ENCODE measurements at places on chromosomes 16 and 17.
A peak's percentile ranks its signal among the peaks of the same experiment; 100 is the strongest.

- H3K4me1 ChIP-seq = peaks cover 6% of the 10 kb centered on the region
- no peaks in the 10 kb centered on the region for H3K36me3 ChIP-seq
- H3K27ac ChIP-seq = peak overlapping the region; percentile 14
- peak; percentile 22 for DNase-seq
These were observed 7.3 kb upstream of the VEZF1 start for GRCh38 chr17:57995076-57995956.

DNA sequence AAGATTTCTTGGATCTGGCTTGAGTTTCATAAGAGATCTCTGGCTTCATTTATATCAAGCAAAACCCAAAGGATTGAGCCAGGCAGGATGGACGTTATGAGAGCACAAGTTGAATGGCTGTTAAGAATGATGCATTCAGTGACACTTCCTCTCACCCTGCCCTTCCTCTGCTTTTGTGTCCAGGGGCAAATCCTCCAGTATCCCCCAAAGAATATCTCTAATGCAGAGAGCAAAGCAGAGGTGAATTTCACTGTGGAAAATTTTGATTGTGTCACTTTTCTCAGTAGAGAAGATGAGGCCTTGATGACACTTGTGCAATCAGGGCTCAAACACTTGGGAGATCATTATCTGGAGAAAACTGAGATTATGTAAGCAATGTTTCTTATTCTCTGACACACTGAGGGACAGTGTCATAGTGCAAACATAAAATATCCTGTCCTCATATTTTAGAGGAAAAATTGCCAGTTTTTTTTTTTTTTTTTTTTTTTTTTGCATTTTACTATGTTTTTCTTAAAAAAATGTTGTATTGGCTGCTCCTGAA, 25.3 kb downstream of the MARCHF10 start:
- no peak for DNase-seq
- H3K4me3 ChIP-seq = no peak overlapping the region
- H3K27me3 ChIP-seq = no peaks in the 10 kb centered on the region
- no peak overlapping the region for H3K27ac ChIP-seq
- H3K36me3 ChIP-seq = no peaks in the 10 kb centered on the region

- no peaks in the 10 kb centered on the region for H3K4me1 ChIP-seq
- H3K36me3 ChIP-seq = peaks cover 30% of the 10 kb centered on the region
- DNase-seq = no peak
- no peaks in the 10 kb centered on the region for H3K27me3 ChIP-seq
These were observed 125.1 kb downstream of the BANP start for GRCh38 chr16:88076211-88076931.

GRCh38 chr17:46972346-46972745, 6.7 kb downstream of the RPRML start:
- H3K27me3 ChIP-seq = peaks cover 8% of the 10 kb centered on the region
- H3K36me3 ChIP-seq = no peaks in the 10 kb centered on the region
- no peaks in the 10 kb centered on the region for H3K4me1 ChIP-seq
- no peak for DNase-seq
- no peak overlapping the region for H3K4me3 ChIP-seq

DNA sequence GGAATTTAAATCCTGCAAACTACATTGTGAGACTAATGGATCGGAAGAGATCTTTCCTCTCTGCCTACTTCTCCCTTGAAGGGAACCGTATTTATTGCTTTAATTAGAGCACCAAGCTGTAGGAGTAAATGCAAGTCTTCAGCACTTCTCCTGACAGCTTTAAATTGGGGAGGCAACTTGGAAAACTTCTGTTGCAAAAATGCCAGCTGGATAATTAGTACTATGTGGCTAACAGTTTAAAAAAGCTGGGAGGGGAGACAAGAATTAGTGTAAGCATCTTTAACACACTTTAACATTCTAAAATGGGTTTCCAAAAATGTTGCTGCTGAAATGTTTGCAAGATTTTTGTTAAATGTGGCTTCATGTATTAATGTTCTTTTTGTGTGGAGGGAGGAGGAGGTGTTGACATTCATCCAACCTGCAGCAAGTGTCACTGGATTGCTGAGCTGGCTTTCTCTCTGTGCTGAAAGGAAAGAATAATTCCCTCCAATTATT, 108.5 kb downstream of the PCTP start:
- H3K36me3 ChIP-seq = no peaks in the 10 kb centered on the region
- no peaks in the 10 kb centered on the region for H3K27me3 ChIP-seq
- no peaks in the 10 kb centered on the region for H3K4me1 ChIP-seq
- no peak overlapping the region for H3K27ac ChIP-seq

DNA sequence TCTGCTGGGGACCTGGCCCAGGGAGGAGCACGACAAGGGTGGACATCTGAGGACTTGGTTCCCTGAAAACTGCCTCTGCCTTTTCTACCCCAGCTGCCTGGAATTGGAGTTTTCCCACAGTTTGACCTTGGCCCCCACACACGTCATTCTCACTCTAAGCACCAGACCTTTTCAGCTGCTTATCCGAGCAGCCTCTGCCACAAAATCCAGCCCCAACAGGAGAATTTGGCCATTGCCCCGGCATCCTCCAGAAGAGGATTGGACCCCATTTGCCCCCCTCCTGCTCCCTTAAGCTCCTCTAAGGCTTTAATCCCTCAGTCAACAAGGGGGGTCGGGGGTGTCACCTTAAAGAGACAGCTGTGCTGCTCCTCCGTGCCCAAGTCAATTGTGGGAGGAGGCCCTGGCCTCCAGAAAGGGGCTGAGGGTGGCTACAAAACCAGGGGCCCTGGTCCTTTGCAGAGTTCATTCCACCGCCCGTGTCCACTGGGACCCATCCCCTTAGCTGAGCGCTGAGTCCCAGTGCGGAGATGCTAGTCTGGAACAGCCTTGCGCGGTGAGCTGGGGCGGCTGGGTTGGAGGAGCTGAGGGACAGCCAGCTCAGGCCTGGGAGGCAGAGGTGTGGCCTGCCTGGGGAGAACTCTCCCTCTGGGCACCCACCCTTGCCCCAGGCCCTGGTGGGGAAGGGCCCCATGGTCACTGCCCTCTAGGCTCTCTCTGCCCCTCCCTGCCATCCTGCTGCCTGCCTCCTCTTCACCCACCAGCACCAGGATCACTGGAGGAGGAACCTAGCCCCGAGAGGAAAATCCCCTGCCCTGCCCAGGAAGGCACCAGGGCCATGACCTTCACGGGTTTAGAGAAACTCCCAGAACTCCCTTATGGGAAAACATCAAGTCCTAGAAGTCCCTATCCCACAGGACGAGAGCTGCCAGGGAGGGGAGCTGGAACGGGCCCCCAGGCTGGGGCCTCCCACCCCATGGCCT, 18.8 kb downstream of the TTYH2 start:
- no peaks in the 10 kb centered on the region for H3K4me1 ChIP-seq
- H3K36me3 ChIP-seq = no peaks in the 10 kb centered on the region
- H3K27ac ChIP-seq = no peak overlapping the region
- no peak overlapping the region for H3K4me3 ChIP-seq

GRCh38 chr16:17964196-17964595, 372.3 kb downstream of the NPIPA8 start:
- no peaks in the 10 kb centered on the region for H3K4me1 ChIP-seq
- no peaks in the 10 kb centered on the region for H3K27me3 ChIP-seq
- H3K4me3 ChIP-seq = no peak overlapping the region
- DNase-seq = no peak
- H3K27ac ChIP-seq = no peak overlapping the region
- no peaks in the 10 kb centered on the region for H3K36me3 ChIP-seq

DNA sequence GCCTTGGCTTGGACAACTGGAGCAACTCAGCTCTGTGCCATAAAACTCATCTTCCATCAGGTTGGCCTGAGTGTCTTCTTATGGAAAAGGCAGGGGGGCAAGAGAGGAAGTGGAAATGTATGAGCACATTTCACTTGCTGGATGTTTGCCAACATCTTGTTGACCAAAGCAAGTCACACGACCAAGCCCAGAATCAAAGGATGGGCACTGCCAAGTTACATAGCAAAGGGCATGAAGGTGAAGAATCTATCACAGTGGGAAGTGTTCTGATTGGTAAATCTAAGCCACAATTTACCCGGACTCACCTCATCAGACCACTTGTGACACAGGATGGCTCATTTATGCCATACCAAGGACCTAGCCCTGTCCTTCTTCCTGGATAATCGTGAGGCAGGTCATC, 310.5 kb upstream of the IRX5 start:
- H3K27ac ChIP-seq = no peak overlapping the region
- H3K36me3 ChIP-seq = no peaks in the 10 kb centered on the region
- H3K4me3 ChIP-seq = no peak overlapping the region
- no peaks in the 10 kb centered on the region for H3K4me1 ChIP-seq
- DNase-seq = no peak

DNA sequence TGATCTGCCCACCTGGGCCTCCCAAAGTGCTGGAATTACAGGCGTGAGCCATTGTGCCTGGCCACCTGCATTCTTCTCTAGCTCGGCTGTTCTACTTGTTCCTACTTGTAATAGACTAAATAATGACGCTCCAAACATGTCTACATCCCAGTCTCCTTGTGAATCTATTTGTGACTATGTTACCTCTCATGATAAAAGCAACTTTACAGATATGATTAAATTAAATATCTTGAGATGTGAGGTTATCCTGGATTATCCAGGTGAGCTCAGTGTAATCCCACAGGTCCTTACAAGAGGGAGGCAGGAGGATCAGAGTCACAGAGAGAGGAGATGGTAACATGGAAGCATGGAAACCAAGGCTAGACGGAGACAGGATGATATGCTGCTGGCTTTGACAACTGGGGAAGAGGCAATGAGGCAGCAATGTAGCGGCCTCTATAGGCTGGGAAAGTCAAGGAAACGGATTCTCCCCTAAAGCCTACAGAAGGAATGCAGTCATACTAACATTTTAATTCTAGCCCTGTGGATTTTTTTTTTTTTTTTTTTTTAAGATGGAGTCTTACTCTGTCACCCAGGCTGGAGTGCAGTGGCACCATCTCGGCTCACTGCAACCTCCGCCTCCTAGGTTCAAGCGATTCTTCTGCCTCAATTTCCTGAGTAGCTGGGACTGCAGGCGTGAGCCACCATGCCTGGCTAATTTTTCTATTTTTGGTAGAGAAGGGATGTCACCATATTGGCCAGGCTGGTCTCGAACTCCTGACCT, 5.0 kb upstream of the LASP1 start:
- H3K36me3 ChIP-seq = no peaks in the 10 kb centered on the region
- H3K4me1 ChIP-seq = peaks cover 6% of the 10 kb centered on the region
- H3K27me3 ChIP-seq = no peaks in the 10 kb centered on the region
- DNase-seq = no peak

- H3K27me3 ChIP-seq = no peaks in the 10 kb centered on the region
- H3K4me3 ChIP-seq = no peak overlapping the region
- H3K36me3 ChIP-seq = peaks cover 25% of the 10 kb centered on the region
- peaks cover 7% of the 10 kb centered on the region for H3K4me1 ChIP-seq
- H3K27ac ChIP-seq = no peak overlapping the region
These were observed 18.2 kb upstream of the FAM83G start for GRCh38 chr17:19022747-19023146.
